ENCODE measurements at places on chromosomes 5 and 9.

DNA sequence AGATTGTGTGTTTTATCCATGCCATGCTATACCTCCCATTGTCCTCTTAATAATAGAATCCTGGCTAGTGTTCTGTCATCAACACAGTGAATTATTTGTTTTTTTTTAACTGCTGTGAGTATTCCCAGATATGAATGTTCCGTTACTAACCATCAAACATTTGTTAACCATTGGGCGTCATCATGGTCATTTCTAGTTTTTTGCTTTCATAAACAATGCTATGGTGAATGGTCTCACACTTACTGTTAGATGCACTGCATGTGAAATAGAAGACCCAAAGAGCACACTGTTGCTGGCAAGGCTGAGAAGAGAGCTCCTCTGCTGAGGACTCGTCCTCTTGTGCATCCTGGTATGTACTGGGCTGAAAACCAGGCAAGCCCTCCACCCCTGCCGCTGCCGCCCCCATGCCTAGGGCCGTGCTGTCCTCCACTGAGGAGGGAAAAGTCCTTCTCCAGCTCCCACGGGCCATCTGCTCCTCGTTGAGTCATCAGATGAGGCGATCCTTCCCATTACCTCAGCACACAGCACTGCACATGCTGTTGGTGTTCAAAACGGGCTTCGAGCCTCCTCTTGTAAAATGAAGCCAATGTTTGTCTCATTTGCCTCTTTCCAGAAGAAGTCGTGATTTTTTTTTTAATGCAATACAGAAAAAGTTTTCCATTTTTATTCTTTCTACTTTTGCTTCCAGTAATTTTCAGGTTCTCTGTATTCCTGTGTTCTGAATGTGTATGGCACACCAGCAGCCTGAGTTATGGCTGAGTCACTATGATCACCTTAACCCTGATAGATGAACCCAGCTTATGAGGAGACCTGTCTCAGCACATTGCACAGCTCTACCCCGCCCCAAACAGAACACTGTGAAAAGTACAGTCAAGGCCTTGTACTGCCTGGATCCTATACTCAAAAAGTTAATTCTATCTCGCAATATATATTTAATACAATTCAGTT lies 219.0 kb downstream of the AOPEP start:
- no peak for DNase-seq

DNA sequence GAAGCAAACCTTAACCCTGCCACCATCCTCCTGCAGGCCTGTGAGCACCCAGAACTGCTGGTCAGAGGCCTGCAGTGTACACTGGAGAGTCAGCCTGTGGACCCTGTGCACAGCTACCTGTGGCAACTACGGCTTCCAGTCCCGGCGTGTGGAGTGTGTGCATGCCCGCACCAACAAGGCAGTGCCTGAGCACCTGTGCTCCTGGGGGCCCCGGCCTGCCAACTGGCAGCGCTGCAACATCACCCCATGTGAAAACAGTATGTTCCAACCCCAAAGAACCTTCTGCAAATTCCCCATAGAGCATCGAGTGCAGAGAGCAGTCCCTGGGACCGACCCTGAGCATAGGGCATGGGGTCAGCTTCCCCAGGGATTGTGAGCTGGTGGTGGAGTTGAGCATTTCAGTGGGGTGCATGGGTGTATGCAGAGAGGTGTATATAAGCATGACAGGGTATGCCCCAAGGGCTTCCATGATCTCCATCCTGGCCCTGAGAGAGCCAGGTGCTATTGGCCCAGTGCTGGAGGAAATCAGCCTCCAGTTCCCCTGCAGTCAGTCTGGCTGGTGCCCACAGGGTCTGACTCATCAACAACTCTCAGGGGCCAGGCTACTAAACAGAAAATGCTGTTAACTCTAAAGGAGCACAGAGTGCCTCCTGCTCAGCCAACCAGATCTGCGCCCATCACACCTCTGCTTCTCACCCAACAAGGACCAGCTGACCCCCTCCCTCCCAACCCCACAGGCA lies 126.2 kb downstream of the SAXO1 start:
- DNase-seq = no peak

- DNase-seq = no peak
Measured at GRCh38 chr5:141507387-141508091, 18.7 kb downstream of the PCDHGC5 start.

DNA sequence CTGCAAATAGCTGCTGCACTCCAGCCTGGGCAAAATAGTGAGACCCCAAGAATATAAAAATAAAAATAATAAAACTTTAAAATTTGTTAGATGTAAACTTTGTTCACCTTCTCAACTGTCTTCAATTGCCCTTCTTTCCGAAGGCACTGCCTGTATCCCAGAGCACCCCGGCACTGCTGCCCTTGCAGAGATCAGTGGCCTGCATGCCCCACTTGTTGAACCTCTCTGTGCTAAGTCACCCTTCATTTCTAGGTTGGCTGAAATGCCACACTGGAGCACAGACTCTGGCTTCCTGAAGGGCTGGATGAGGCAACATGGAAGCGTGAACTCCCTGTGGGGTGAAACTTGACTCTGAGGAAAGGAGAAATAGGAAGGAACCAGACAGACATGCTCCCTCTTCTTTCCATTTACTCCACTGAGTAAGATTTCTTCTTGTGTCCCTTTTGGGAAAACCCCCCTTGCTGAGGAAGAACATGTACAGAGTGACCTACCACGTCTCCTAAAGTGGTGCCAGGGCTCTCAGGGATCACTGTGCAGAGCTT lies 8.4 kb upstream of the JMY start:
- no peak for DNase-seq

- DNase-seq = no peak
Measured at GRCh38 chr5:140213370-140213983, 38.5 kb downstream of the CYSTM1 start.

GRCh38 chr5:41842777-41843176 lies 27.4 kb downstream of the OXCT1 start:
- no peak for DNase-seq

GRCh38 chr9:130186051-130186450 lies 13.8 kb downstream of the NCS1 start:
- DNase-seq = no peak

GRCh38 chr5:171272996-171273970 lies 35.8 kb upstream of the TLX3 start:
- DNase-seq = peak; percentile 69

DNA sequence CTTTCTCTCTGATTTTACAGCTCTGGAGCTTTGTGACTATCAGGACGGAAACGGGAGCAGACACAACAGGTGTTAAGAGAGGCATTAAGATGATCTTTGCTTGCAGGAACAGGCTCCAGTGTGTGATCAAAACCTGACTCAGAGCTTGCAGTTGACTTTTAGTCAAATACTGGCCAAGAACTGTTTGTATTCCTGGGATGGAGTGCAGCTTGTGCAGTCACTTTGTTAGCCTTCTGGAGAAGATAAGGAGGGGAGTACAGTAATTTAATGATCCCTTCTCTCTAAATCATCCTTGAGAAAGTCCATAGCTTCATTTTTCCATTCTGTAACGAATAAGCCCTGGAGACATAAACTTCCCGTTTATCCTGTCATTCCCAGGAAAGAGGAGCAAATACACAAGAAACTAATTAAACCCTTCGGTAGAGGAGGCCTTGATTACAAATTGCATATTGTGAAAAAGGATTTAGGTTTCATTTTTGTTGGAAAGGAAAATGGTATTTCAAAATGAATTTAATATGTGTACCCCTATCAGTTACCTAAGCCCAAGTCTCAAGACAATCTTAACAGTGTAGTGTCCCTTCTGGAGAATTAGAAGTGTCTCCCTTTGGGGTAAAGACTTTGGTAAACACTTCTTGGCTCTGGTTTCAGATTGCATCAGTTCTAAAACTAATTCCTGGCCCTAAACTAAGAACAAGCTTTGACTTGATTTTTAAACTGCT lies 3.1 kb upstream of the STOM start:
- peak; percentile 51 for DNase-seq

DNA sequence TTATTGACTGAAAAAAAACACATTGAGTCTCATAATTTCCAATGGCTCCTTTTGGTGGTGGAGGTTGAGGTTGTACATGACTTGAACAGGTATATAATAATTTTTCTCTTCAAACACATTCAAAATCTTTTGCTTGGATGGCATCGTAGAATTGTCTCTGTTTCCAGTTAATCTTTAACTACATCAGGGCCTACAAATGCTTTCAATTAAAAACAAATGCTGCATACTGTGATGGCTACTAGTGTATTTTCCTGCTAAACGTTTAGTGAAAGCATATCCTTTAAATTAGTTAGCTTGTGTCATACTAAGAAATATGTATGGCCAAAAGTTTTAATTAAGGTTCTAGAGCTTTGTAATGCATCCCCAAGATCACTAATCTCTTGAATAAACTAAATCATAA lies 313.8 kb downstream of the SLF1 start:
- DNase-seq = no peak

GRCh38 chr9:98590101-98590500 lies 118.6 kb downstream of the GABBR2 start:
- DNase-seq = no peak
